T-helper 17 cell (primary cell): ENCODE measurements at places on chromosomes 2 and 18.

- no peak for DNase-seq
Measured at GRCh38 chr2:214801068-214801467, 8.4 kb downstream of the BARD1 start.

DNA sequence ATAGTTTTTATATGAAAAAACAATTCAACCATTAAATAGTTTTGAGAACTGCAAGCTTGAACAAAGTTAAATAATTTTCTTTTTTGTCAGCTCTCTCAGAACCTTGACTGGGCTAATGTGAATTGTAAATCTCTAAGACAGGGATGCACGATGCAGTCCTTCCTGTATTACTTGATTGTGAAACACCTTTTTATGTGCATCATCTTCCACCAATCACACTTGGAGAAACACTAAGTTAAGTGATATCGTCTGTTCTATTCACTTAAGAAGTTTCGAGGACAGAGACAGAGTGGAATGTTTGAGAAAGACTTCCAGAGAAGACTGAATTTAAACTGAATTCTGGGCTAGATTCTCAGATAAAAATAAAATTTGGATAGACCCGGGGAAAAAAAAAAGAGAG, 238.2 kb downstream of the MREG start:
- no peak for DNase-seq

GRCh38 chr18:45155526-45155925, 459.8 kb upstream of the SLC14A2 start:
- no peak for DNase-seq

DNA sequence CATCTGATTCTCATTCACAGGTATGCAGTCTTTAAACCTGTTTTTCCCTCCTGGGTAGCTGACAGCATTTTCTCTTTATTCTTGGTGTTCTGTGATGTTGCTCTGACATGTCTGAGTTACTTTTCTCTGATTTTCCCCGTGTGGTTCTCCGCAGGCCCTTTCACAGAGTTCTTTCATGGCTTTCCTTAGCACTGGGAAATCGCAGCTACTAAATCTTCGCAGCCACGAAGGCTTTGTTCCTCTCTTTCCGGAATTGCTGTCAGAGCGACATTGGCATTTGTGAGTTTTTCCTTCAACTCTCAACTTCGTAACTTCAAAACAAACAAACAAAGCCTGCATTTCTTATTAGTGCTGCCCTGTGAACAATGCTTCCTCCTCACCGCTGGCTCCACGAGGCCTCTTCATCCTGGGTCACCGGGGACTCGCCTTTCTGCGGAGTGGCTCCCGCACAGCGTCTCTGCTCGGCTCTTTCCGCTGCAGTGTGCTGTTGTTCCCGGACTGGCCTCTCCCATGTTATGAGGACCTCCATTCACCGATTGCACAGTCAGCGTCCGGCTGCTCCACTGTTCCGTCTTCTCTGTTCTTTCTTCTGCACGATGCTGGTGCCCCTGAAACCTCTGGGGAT, 16.1 kb downstream of the COLEC11 start:
- DNase-seq = no peak

GRCh38 chr2:85011098-85011497, 40.1 kb downstream of the KCMF1 start:
- no peak for DNase-seq

GRCh38 chr2:120344976-120345581, 857 bp upstream of the INHBB start:
- no peak for DNase-seq

GRCh38 chr2:98894331-98895000, 41.6 kb downstream of the CRACDL start:
- no peak for DNase-seq

- no peak for DNase-seq
Measured at GRCh38 chr2:195543063-195543462, 114.0 kb upstream of the SLC39A10 start.

GRCh38 chr2:20615466-20616241, 35.2 kb downstream of the HS1BP3 start:
- DNase-seq = no peak
